ENCODE measurements at places on chromosomes 7 and 10. TPM values are rescaled to one million over a fixed set of nuclear protein-coding genes. Genes with fewer than 3 reads are reported as not detected.

Gene ASZ1
- not detected for total RNA-seq

DNA sequence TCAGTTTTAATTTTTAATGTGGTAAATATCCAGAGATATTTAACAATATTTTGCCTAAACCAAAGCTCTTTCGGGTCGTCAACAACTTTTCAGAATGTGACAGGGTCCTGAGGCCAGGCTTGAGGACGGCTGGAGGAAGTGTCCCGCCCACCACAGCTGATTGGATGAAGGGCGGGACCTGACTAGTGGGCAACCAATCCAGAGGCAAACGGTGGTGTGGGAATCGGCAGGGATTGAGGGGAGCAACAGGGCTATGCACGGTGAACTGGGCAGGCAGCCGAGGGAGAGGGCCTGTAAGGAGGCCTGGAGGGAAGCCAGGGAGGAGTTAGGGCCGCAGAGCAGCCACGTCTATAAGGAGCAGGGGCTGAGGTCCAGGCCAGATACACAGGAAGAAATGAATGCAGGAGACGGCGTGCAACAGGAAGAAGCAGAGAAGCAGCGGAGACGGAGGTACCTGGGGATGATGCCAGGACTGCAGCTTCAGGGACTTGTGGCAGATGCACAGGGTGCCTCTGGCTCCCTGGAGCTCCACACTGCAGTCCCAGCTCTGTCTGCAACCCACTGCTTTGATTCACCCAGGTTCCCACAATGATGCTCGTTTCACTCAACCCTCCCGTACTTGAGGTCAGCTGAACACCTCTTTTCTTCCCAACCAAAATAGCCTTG lies 46.1 kb upstream of the ZMIZ1 start:
- H3K4me1 ChIP-seq: peaks cover 23% of the 10 kb centered on the region
- no peak overlapping the region for H3K27ac ChIP-seq
- H3K27me3 ChIP-seq: no peaks in the 10 kb centered on the region
- peak overlapping the region; percentile 51 for H3K4me3 ChIP-seq
- DNase-seq: no peak

- DNase-seq: no peak
- no peaks in the 10 kb centered on the region for H3K36me3 ChIP-seq
- H3K4me1 ChIP-seq: no peaks in the 10 kb centered on the region
- H3K27me3 ChIP-seq: peaks cover 4% of the 10 kb centered on the region
- no peak overlapping the region for H3K4me3 ChIP-seq
These were observed 3.5 kb downstream of the STK31 start for GRCh38 chr7:23713285-23714149.

Gene INHBA
- total RNA-seq: 0.05 TPM

Gene CTBP2
- 2.5 TPM for total RNA-seq

GRCh38 chr10:103442031-103442461 lies 10.1 kb downstream of the CALHM2 start:
- no peak overlapping the region for H3K4me3 ChIP-seq
- peak overlapping the region; percentile 6 for H3K27ac ChIP-seq
- peaks cover 7% of the 10 kb centered on the region for H3K4me1 ChIP-seq
- H3K36me3 ChIP-seq: peaks cover 23% of the 10 kb centered on the region
- DNase-seq: no peak

DNA sequence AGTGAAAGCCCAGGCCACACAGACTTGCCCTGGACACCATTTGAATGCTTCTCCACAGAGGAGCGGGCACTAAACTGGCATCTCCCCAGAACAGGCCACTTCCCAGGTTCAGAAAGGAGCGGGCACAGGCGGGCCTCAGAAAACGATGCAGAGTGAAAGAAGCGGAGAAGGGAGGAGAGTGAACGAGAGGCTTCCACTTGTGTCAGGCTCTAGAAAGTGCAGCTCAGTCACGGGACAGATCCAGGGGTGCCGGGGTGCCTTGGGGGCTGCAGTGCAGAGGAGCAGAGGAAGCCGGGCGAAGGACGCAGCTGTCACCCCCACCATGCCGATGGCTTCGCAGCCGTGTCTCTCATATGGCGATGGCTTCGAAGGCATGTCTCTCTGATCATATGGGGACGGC lies 26.1 kb upstream of the PRKAR1B start:
- DNase-seq: no peak
- H3K4me1 ChIP-seq: no peaks in the 10 kb centered on the region
- no peak overlapping the region for H3K4me3 ChIP-seq
- no peak overlapping the region for H3K27ac ChIP-seq
- H3K36me3 ChIP-seq: no peaks in the 10 kb centered on the region

- no peak overlapping the region for H3K27ac ChIP-seq
- H3K27me3 ChIP-seq: no peaks in the 10 kb centered on the region
- no peak overlapping the region for H3K4me3 ChIP-seq
- DNase-seq: no peak
- H3K4me1 ChIP-seq: peaks cover 13% of the 10 kb centered on the region
These were observed 280.9 kb downstream of the NEBL start for GRCh38 chr10:20616056-20616671.

Gene CTAGE15
- total RNA-seq: not detected

Gene ANAPC16
- total RNA-seq: 197 TPM

- no peaks in the 10 kb centered on the region for H3K4me1 ChIP-seq
- peaks cover 56% of the 10 kb centered on the region for H3K27me3 ChIP-seq
- no peak for DNase-seq
These were observed 105.0 kb upstream of the PITRM1 start for GRCh38 chr10:3277566-3277965.

Gene DYDC2
- total RNA-seq: not detected

DNA sequence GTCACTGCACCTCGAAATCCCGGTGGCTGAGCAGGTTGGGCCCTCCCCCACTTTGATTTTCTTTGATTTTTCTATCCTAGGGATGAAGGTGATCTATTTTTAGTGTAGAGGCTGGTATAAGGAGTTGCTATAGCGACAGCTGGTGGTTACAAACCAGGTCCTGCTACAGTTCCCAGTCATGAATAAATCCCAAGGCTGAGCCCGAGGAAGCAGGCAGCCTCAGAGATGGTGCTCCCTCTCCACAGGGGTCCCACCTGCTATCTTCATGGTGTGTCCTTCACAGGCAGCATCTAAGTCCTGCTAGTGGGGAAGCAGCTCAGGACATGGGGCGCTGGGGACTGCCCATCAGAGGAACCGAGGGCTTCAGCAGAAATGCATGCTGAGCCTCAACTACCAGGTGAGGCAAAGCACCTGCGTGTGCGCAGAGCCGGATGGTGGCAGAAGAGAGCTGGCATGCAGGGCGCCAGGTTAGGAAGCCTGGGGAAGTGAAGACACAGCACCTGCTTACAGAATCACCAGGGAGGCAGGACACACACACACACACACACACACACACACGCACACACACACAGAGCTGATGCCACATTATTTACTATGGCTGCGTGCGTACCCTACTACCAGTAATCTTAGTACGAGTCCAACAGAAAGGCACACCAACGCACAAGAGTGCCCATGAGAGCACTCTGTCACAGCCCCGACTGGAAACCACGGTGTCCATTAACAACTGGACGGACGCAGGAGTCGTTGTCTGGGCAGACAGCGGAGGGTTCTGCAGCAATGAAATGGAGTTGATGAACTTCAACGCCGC lies 150.9 kb downstream of the PRKAG2 start:
- H3K27me3 ChIP-seq: no peaks in the 10 kb centered on the region
- DNase-seq: no peak
- H3K27ac ChIP-seq: peak overlapping the region; percentile 25
- no peaks in the 10 kb centered on the region for H3K36me3 ChIP-seq

DNA sequence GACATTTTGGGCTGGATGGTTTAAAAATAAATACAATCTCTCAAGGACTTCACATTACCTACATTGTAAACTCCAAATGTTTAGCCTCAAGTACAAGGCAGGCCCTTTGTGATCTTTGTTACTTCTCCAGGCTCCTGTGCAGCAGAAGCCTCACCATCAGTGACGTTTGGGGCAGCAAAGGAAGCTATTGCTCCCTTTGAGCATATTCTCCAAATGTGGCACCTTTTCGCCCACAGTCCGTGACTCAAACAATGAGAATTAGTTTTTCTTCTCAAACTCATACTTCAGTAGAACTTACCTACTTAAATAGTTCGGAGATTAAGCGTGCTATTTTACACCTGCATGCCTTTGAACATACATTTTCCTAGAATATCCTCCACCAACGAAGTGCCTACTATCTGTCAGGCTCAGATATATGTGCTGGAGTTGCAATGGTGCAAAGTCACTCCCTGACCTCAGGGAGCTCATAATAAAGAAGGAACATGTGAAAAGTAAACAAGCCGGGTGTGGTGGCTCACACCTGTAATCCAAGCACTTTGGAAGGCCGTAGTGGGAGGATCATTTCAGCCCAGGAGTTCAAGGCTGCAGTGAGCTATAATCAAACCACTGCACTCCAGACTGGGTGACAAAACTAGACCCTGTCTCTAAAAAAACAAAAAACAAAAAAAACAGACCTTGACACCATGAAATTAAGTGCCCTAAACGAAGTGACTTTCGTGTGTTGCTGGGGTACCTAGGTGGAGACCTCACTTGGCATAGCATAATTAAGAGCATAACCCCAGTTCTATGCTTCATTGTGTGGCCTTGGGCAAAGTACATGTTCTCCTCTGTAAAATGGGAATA lies 1.2 kb upstream of the ABCF2 start:
- H3K36me3 ChIP-seq: peaks cover 21% of the 10 kb centered on the region
- peaks cover 51% of the 10 kb centered on the region for H3K4me1 ChIP-seq
- no peak for DNase-seq
- H3K4me3 ChIP-seq: peak overlapping the region; percentile 99
- H3K27ac ChIP-seq: peak overlapping the region; percentile 76
- no peaks in the 10 kb centered on the region for H3K27me3 ChIP-seq

Gene GAD2
- total RNA-seq: not detected
